ENCODE measurements at places on chromosomes 6 and 20.

GRCh38 chr6:22925304-22925835 lies 356.0 kb downstream of the HDGFL1 start:
- no peak for DNase-seq

GRCh38 chr20:38117205-38117604 lies 47.9 kb downstream of the TGM2 start:
- DNase-seq, result no peak

DNA sequence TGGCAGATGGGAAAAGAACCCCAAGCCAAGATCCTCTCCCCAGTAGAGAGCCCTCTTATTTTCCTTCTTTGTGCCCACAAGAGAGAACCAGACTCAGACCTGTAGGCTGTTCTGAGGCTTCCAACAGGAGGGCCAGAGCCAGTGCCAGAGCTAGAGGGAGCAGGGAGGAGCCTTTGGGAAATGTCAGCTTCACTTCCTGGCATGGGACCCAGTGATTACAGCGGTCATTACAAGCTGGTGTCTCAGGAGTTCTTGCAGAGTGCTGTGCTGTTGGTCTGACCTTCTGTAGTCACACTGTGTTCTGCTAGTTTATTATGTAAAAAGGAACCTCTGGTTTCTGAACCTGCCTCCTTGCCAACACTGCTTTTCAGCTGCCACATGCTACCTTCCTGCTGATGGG lies 38.9 kb downstream of the STK35 start:
- no peak for DNase-seq

DNA sequence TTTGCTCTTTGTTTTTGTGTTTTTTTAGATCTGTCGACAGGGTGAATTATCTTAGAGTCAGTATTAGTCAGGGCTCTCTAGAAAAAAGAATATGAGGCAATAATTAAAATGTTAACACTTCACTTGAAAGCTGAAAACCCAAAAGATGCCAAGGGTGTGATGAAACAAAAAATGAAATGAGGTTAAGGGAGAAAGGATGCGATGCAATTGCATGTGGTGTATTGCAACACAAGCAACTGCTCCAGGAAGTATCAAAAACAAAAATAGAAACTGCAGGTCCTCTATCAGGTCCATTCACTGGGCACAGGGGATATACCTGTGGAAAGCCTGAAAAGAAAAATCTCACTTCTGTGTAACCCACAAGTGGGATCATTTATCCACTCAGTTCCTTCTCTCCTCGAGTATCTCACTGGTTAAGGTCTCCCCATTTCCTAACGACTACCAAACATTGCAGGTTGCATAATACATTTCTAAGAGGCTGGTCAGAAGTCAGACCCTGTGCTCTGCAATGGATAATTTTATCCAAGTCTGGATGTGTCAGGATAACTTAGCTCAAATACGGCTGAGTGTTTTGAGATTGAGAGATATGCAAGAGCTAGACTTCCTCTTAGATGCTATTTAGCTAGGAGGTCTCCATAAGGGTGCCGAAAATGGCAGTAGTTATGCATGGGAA lies 257.7 kb upstream of the GJE1 start:
- DNase-seq, result no peak

DNA sequence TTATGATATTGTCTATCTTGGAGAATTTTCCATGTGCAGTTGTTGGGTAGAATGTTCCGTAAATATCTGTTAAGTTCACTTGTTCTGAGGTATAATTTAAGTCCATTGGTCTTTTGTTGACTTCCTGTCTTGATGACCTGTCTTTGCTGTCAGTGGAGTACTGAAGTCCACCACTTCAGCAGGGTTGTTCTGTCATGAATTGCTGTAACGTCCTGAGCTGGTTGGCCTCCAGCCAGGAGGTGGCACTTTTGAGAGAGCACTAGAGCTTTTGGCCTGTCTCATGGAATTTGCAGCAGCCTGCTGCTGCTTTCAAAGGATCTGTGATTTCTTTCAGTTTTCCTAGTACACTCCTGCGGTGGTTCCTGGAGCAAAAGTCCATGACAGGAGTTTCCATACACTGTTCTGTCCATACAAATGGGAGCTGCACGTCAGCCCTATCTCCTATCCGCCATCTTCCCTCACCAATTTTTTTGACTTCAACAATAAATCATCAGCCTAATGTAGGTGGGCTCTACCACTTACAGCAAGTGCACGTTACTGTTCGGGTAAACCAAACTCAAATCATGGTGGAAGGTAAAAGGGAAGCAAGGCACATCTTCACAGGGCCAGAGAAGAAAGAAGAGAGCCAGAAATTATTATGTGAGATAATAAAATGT lies 46.9 kb upstream of the TRERF1 start:
- DNase-seq, result no peak

- no peak for DNase-seq
Measured at GRCh38 chr20:1322511-1323245, 6.3 kb downstream of the SDCBP2 start.

DNA sequence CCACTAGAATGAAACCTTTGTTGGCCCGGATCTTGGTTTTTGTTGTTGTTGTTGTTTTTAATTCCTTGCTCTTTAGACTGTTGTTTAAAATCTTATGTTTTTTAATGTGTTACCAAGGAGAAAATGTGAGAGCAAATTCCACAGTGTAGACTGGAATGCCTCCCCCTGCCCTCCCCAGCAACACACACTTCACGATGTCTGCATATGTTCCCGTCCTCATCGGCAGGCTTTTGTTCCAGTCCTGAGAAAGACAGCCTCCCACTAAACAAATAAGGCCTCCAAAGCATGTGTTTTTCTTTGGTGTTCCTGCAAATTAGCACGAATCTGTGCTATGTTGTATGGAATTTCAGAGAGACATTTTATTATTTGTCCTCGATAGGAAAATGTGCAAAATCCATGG lies 263.3 kb upstream of the QKI start:
- no peak for DNase-seq

DNA sequence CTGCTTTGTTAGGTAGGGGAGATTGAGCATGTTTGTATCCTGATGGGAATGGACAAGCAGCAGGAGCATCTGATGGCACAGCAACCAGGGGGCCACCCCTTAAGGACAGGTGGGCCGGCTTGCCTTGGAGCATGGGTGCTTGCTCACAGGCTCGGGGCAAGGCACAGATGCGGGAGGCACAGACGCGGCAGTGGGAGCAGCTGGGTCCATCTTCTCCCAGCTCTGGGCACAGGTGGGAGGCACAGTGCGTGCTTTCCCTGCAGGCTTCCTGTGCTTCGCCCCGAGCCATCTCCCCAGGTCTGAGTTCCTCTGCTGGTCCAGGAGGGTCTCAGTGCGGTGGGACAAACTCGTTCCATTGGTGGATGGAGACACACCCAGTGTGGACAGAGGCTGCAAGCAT lies 73.6 kb upstream of the BHLHE23 start:
- no peak for DNase-seq

DNA sequence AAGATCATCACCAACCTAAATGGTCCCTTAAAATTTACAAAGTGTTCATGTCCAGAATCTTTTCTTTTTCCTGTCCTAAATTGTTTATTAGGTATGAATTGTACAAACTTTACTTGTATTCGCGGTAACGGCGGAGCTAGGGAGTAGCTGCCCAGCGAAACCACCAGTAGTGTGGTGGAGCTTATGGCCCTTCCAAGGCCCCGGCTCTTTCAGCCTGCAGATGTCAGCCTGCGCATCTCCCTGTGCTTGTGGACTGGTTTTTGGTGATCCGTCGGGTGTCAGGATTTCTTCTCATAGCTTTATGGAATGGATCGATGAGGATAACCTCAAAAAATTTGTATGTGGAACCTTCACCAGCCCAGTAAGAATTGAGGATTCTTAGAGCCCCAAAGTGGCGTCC lies 27.2 kb upstream of the ENPP1 start:
- DNase-seq, result no peak

GRCh38 chr6:68740828-68741500 lies 105.9 kb downstream of the ADGRB3 start:
- no peak for DNase-seq

DNA sequence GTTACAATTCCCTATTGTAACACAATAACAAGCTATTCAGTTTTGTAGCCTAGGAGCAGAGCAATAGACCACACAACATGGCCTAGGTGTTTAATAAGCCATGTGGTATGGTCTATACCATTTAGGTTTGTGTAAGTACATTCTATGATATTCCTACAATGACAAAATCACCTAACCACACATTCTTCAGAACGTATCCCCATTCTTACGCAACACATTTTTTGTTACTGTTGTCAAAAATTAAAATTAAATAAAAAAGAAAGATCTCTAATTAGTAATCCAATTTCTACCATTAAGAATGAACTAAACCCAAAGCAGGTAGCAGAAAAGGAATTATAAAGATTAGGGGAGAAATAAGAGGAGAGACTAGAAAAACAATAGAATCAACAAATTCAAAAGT lies 44.0 kb downstream of the RANBP9 start:
- DNase-seq, result no peak

- DNase-seq, result no peak
Measured at GRCh38 chr6:35454391-35455110, 2.4 kb downstream of the FANCE start.

GRCh38 chr6:136962661-136963060 lies 40.6 kb downstream of the SLC35D3 start:
- DNase-seq, result no peak

- DNase-seq, result no peak
Measured at GRCh38 chr6:90870561-90870960, 283.7 kb upstream of the MAP3K7 start.

GRCh38 chr6:107819964-107820337 lies 4.2 kb downstream of the SCML4 start:
- DNase-seq, result peak; percentile 76

GRCh38 chr6:3334555-3334954 lies 75.8 kb downstream of the PSMG4 start:
- DNase-seq, result no peak

DNA sequence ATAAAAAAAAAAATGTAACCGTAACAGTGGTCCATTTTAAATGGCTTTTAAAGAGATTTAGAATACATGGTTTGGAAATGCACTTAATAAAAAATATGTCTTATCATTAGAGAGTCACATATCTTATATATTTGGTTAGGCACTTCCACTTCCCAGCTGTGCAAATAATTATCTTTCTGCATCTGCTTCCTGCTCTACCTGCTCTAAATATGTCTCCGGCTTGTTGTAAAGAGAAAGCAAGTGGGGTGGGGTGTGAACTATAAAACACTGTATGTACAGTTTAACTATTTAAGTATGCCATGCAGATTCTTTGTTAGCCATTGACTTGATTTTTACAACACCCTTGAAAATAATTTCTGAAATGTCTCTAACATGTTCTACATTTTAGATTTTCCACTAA lies 106.3 kb downstream of the NKAIN2 start:
- no peak for DNase-seq

DNA sequence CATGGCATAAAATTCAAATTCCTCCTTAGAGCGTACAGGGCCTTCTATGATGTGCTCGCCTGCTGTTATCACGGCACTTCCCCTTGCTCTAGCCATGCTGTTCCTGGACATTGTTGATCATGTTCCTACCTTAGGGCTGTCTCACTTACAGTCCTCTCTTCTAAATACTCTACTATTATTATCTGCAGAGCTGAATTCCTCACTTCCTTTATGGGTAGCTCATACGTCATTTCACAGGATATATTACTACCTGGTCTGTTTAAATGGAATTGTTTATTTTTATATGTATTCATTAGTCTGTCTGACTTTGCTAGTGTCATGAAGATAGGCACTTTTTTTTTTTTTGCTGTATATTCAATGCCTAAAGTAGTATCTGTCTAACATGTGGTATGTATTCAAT lies 94.7 kb upstream of the FLRT3 start:
- DNase-seq, result no peak

DNA sequence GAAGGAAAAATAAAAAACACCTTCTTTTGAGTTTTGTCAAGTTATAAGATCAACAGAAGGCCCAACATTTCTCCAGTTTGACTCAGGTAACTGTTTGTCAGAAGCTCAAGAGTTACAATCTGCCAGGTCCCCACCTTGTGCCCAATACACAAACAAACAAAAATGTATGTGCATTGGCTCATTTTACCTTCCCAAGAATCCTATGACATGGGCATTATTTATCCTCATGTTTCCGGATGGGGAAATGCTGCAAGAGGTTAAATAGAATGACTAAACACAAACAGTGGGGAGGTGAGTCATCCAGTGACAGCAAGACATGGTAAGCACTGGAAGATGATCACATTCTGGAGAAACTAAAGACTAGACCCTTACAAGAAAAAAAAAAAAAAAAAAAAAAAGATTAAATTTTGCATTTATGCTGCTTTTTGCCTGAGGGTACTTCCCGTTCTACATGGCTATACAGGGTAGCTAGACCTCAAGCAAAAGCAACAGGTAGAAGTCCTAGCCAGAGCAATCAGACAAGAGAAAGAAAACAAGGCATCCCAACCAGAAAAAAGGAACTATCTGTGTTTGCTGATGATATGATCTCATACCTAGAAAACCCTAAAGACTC lies 23.6 kb upstream of the ANKRD60 start:
- DNase-seq, result no peak

DNA sequence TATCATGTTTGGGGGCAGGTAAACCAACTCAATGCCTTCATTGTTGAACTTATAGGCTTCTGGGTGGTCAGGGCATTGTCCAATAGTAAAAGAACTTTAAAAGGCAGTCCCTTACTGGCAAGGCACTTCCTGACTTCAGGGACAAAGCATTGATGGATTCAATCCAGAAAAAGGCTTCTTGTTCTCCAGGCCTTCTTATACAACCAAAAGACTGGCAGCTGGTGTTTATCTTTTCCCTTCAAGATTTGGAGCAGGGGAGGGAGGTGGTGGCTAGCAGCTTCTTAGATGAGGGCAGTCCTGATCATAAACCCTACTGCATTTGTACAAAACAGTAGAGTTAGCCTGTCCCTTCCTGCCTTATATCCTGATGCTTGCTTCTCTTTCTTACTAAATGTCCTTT lies 57.5 kb downstream of the NCOA3 start:
- no peak for DNase-seq

Measured in CD8-positive, alpha-beta T cell (primary cell).